Activated T-helper 17 cell treated with anti-CD3 and anti-CD28 coated beads, Interleukin-2, amount 50 U/mL, for 72 hours (primary cell): ENCODE measurements at places on chromosomes 13 and 19.
A peak's percentile ranks its signal among the peaks of the same experiment; 100 is the strongest.

DNA sequence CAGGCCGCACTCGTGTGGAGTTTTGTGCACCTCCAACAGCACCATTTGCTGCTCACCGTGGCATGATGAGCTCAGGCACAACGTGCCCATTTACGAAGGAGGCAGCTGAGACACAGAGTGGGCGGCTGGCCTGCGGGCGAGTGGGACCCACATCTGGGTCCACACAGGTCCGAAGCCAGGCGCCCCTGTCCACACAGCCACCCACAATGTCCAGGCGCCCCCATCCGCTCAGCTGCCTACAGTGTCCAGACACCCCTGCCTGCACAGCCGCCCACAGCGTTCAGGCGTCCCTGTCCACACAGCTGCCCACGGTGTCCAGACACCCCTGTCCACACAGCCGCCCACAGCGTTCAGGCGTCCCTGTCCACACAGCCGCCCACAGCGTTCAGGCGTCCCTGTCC lies 42.5 kb upstream of the F7 start:
- no peak for ATAC-seq

DNA sequence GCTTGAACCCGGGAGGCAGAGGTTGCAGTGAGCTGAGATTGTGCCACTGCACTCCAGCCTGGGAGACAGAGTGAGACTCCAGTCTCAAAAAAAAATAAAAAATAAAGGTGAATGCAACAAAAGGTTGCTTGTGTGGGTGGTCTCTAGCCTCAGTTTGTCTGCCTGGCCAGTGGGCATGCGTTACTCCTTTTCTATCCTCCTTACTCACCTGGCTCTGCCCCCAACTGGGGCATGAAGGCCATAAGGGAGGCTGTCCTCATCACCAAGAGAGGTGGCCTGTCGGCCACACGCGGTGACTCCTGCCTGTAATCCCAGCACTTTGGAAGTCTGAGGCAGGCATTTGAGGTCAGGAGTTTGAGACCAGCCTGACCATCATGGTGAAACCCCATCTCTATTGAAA lies 1.9 kb upstream of the JUND start:
- no peak for ATAC-seq

GRCh38 chr13:102214956-102215355 lies 186.9 kb downstream of the FGF14 start:
- ATAC-seq = no peak

- no peak for ATAC-seq
Measured at GRCh38 chr13:21688056-21688455, 17.2 kb downstream of the FGF9 start.

DNA sequence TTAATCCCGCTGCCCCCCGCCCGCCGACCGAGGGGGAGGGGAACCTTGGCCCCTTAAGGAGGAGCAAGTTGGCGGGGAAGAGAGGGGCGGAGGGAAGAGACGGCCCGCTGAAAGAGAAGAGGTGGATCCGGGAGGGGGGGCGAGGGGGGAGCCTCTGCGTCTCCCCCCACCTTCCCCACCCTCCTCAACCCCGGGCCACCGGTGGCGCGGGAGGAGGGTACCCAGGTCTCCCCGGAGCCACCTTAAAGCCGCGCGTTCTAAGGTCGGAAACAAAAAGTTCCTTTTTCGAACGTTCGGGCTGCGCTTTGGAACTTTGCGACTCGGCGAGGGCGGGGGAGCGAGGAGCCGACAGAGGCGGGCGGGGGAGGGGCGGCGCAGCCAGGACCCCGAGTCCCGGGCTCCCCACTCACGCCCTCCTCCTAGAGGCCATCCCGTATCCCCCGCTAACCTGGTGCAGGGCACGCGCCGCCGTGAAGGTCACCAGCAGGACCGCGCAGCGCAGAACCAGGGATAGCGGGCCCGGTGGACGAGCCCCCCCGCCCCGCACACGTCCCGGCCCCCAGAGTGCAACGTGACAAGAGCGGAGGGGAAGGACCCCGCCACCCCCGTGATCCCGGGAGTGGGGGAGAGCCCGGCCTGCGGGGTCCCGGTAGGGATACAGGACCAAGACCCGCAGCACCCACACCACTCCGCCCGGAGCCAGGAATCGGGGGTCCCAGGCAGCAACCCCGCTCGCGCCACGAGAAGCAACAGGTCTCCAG lies 659 bp downstream of the ERF start:
- peak; percentile 34 for ATAC-seq

GRCh38 chr19:21323000-21323399 lies 6.2 kb downstream of the ZNF708 start:
- ATAC-seq = no peak

DNA sequence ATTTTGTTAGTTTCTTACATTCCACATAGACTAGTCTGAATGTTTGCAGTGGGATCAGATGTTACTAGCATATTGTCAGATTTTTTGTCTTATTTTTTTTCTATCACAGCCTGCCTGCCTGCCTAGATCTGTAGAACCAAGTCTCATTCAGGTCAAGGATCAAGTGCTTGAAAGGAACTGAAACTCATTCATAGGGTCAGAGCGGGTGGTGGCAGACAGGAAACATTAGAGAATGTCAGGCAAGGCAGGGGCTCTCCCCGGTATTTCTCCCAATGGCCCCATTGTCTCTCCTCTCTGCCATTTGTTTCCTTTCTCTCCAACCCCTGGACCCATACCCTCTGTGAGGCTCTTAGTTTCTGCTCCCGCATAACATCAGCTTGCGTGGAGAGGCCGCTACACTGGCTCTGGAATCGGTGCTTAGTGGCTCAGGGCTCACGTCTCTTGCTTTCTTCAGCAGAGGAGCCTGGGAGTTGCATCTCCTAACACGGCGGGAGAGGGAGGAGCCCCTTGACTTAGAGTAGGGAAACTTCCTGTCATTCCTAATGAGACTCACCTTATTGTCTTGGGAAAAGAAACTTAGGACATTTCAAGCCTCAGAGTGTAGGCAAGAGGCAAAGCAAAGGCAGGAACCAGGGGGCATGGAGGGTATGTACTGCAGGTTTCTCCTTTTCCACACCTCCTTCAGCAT lies 35.6 kb upstream of the SPATA13 start:
- no peak for ATAC-seq
